Epithelial cell of proximal tubule (primary cell): ENCODE measurements at places on chromosomes 11 and 22. TPM values are rescaled to one million over a fixed set of nuclear protein-coding genes. Genes with fewer than 3 reads are reported as not detected.

NNMT gene
- total RNA-seq, result 875 and 1,529 TPM in 2 replicates

CHRM1 gene
- not detected in 2 replicates for total RNA-seq

OR8D1 gene
- not detected in 2 replicates for total RNA-seq

LUZP2 gene
- total RNA-seq, result 0.75 TPM in 1 of 2 replicates, not detected in the other

SOX10 gene
- not detected in 2 replicates for total RNA-seq

GLB1L2 gene
- 6.8 and 14.7 TPM in 2 replicates for total RNA-seq

ASPHD2 gene
- 7.3 and 10.4 TPM in 2 replicates for total RNA-seq

BAD gene
- total RNA-seq, result 113 and 156 TPM in 2 replicates

PVALB gene
- not detected in 2 replicates for total RNA-seq

SLC22A6 gene
- total RNA-seq, result not detected in 2 replicates

TCN1 gene
- 0.80 and 1.3 TPM in 2 replicates for total RNA-seq

MMP12 gene
- not detected in 2 replicates for total RNA-seq

CHST1 gene
- 0.65 and 1.5 TPM in 2 replicates for total RNA-seq

CARNS1 gene
- 0.07 and 0.23 TPM in 2 replicates for total RNA-seq

DEUP1 gene
- 0.36 and 0.69 TPM in 2 replicates for total RNA-seq

NOL12 gene
- 18.2 and 47.9 TPM in 2 replicates for total RNA-seq

MMP1 gene
- total RNA-seq, result 2.7 and 3.8 TPM in 2 replicates

KBTBD3 gene
- 4.2 and 5.2 TPM in 2 replicates for total RNA-seq

GRM5 gene
- total RNA-seq, result 0.12 and 0.14 TPM in 2 replicates

PGR gene
- under 0.01 TPM in 1 of 2 replicates, not detected in the other for total RNA-seq

SLC25A1 gene
- total RNA-seq, result 168 and 211 TPM in 2 replicates

GPHA2 gene
- total RNA-seq, result not detected in 2 replicates

C11orf86 gene
- total RNA-seq, result not detected in 2 replicates
